Small intestine (tissue), 16 donors: ENCODE measurements at places on chromosomes 11 and 22.

GRCh38 chr11:128472128-128473089 lies 114.9 kb downstream of the ETS1 start:
- no peak for DNase-seq

- no peak for DNase-seq
These were observed 26.2 kb downstream of the ELF5 start for GRCh38 chr11:34487430-34487829.

- no peak for DNase-seq
These were observed 107.0 kb downstream of the MYO18B start for GRCh38 chr22:25848954-25849353.

- no peak for DNase-seq
These were observed 223.8 kb upstream of the DDI1 start for GRCh38 chr11:103812680-103813079.

GRCh38 chr22:30301995-30302809 lies 12.9 kb upstream of the CASTOR1 start:
- peak; percentile 34 for DNase-seq

DNA sequence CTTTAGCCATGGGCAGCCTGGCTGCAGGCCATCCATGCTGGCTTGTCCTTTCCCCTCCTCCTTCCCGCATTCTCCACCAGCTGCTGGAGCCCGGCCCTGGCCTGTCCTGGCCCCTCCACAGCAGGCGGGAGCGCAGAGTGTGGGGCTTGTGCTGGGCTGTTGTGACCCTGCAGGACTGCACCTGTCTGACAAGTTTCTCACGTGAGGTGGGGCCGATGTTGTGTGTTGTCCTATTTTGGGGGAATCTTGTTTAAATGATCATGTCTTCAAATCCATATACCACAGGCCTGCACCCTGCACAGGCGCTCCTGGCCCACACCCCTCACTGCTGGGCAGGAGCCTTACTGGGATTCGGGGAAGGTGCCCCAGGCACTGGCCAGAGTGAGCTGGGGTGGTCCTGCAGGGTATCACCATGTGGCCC lies 30.4 kb downstream of the TBC1D22A start:
- no peak for DNase-seq

GRCh38 chr11:130063451-130063850 lies 6.2 kb upstream of the APLP2 start:
- no peak for DNase-seq

DNA sequence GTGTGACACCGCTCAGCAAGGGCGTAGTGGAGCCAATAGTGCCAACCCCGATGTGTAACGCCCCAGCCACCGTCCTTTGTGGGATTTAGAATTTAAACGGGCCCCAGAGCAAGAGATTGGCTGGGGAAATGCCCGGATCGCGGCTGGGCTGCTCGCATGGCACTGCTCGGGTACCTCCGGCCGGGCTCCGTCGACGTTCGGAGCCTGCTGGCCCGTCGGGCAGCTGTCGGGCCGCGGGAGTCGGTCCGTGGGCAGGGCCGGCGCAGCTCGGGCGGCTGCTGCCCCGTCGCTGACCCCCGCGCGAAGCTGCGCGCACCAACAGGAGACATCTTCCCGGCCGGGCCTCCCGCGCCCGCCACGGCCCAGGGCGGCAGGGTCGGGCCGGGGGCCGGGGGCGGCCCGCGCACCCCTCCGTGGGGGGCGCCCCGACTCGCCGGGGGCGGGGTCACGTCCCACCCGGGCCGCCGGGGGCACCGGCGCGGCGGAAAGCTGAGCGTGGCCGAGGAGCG lies 1.3 kb upstream of the KDM2A start:
- DNase-seq: peak; percentile 58

DNA sequence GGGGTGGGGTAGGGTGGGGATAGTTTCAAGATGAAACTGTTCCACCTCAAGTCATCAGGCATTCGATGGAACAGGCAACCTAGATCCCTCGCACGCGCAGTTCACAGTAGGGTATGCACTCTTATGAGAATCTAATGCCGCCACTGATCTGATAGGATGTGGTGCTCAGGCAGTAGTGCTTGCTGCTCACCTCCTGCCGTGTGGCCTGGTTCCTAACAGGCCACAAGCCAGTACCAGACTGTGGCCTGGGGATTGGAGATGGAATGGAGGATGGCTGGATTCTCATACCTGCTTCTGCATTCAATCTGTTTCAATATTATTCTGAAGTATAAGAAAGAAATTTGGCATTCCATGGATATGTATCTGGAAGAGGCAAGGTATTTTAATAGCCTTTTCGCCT lies 73.1 kb downstream of the RBFOX2 start:
- no peak for DNase-seq

DNA sequence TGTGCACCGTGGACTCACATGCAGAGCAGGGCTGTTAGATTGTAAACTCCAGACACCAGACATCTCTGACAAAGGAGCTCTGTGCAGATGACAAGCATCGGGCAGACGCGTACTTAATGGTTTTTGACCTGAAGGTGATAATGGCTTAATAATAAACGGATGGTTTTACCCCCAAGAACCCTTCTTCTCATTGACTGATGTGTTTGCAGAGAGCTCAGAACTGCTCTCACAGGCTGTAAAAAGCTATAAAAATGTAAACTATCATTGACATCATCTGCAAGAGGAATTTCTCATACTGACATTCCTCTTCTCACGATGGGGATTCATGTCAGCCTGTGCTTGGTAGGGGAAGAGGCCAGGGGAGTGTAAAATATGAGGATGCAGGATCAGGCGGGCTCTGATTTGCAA lies 8.6 kb upstream of the ARHGAP8 start:
- peak; percentile 65 for DNase-seq

- no peak for DNase-seq
These were observed 19.8 kb upstream of the TLCD5 start for GRCh38 chr11:120305286-120305685.

DNA sequence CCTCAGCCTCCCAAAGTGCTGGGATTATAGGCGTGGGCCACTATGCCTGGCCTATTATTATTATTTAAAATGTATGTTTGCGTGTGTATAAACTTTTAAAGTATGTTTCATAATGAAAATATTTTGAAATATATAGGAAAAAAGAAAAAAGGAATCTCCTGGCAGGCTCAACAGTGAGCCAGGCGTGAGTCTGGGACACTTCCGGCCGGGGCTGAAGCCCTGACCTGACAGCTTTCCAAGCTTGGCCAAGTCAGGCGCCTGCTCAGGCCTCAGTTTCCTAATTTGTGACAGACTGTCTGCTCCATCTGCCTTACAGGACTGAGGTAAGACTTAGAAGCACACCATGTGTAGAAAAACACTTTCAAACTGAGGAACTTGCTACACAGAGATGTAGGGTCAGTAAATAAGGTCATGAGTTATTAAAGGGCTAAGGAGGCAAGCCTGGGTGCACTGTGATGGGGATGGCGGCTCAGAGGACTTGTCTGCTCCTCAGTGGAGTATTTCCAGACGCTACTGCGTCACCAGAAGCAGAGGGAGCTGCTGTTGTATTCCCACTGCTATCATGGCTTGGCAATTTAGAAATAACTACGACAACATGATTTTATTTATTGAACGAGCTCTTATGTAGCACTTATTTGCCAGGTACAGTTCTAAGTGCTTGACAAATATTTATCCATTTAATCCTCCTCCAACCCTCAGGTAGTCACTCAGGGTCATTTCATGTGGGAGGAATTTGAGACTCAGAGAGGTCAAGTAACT lies 100.1 kb downstream of the PRR5L start:
- no peak for DNase-seq

- no peak for DNase-seq
These were observed 66.5 kb upstream of the LIN7C start for GRCh38 chr11:27573024-27573423.

GRCh38 chr22:43151251-43152002 lies at the start of gene TSPO:
TSPO (plus strand) TSS chr22:43151559; CDS start chr22:43159239, 7,680 bp downstream.
- peak; percentile 51 for DNase-seq

DNA sequence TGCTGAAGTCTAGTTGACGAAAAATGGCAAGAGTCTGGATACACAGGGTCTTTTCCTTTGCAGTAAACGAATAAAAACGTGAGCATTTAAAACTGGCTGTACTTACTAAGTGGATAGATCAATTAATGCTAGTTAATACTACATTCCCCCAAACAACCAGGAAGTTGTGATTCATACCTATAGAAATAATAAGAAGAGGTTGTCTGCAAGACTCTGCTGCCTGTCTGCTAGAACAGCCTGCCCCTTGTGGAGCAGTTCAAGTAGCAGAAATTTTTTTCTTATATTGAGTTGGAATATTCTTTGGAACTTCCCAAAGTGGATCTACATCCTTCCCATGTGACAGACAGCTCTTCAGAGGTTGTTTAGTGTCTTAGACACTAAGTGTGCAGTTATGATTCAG lies 86.8 kb downstream of the TEAD1 start:
- no peak for DNase-seq

DNA sequence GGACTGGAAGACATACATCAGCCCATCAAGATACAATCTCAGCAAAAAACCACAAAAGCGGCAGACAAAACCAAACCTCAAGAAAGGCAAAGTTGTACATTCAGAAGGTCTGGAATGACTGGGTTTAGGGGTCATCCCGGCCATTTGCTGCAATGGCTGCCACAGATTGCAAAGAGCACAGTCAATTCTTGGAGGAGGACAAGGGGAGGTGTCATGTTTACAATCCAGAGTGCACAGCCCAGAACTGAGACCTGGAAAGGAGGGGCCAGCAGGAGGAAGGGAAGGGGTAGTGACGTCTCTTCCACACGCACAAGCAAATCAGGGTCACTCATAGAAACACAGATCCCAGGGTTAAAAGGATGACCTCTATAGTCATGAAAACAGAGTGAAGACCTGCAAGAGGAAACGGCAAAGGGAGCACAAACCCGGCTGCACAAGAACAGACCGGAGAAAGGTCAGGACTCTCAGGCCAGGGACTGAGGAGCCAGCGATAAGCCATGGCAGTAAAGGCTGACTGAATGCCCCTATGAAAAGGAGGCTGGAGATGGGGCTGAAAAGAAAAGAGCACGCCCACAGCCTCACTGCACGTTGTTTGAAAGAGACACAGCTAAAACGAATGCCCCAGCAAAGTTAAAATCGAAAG lies 18.2 kb upstream of the MUC5AC start:
- no peak for DNase-seq

DNA sequence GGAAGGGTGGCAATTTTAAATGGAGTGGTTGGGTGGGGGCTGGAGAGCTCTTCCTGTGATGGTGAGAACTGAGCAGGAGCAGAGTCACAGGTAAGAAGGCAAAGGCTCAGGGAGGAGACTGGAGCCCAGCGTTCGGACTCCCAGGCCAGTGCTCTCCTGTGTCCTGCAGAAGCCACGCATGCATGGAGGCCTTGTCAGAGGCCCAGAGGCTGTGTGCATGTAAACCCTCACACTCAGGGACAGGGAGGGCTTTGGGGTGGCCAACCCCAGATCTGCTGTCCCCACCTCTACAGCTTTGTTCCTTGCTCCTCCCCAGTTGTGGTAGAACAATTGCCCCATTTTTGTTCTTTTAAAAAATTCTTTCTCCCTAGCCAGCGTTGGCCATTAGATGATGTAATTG lies 130.4 kb upstream of the PARVA start:
- DNase-seq: no peak

GRCh38 chr11:93477684-93478234 lies 65.4 kb downstream of the SMCO4 start:
- no peak for DNase-seq

DNA sequence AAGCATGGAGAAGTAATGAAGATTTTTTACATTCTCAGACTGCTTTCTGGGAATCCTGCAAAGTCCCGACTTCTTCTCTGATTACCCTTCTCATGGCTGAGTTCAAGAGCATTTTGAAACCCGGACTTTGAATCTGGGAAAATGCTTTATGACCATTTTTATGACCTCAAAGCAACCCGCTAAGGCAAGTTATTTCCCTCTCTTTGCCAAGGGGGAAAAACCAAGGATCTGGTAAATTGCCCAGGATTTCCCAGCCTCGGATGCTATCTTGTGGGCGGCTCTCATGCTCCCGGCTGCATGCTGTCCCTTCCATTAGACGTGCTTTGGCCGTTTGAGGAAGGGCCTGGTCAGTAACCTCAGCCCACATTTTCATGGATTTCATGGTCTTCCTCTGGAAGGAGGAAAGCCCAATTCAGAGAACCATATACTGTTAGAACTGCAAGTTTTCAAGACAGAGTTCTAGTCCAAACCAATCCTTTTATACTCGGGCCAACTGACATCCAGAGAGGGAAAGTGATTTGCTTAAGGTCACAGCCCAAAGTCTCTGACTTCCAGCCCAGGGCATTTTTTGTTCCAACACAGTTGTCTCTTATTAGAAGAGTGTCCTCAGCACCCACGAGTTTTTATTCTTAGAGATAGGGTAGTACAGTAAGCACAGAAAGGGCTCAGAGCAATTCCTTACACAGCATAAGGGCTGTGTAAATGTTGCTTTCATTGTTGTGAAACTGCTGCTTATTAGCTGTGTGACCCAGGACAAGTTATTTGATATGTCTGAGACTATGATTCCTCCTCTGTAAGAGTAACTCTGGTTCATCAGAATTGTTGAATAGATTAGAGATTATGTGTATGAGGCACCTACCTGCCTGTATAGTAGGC lies 77.4 kb downstream of the NAV2 start:
- peak; percentile 93 for DNase-seq

DNA sequence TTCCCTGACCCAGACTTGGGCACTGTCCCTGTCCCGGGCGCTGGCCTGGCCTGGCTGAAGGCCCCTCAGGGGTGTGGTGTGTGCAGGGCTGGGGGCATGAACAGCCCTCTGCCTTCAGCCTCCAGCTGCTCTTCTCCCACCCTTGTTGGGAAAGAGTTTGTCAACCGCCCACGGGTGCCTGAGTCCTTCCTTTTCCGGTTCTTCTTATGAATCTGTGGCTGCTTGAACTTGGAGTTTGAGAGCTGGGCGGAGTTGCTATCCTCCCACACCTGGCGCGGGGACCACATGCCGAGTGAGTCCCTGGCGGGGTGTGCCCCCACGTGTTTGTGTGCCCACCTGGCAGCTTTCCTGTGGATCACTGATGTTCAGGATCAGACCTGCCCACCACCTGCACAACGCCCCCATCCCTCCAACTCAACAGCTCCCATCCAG lies 13.4 kb downstream of the NFAM1 start:
- DNase-seq: no peak

DNA sequence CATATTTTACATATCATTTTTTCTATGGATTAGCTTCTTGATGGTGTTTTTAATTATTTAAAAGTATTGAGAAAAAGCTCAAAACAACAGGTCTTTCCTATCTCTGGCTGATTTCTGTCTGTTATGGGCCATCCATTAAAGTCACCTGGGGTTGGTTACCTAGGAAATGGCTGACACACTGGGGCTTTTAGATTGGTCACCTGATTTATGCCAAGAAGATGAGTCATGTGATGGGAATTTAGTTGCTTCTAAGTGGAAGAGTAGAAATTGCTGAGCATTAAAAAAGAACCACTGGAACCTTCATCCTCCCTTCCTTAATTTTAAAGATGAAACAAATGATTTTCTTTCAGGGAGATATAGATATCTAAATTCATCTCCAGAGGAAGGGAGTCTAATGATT lies 48.8 kb upstream of the LARGE1 start:
- DNase-seq: no peak

DNA sequence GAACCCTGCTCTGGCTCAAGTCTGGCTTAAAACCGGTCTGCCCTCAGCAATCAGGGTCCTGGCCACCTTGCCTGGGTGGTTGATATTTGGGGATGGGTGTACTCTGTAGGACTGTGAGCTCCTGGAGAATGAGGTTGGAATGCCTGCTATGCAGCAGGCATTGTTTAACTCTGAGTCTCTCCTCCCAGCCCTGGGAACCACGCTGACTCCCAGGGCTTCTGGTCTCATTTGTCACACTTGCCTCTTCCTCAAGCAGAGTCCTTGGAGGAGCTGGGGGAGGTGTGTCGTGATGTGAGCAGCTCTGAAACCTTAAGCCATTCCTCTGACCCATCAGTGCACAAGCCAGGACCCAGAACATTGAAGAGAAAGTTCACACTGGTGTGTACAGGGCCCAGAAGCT lies 340.1 kb downstream of the MN1 start:
- DNase-seq: no peak
